ENCODE measurements at places on chromosomes 3 and 15.

- DNase-seq: no peak
These were observed 357.1 kb upstream of the CFAP20DC start for GRCh38 chr3:59406943-59407342.

DNA sequence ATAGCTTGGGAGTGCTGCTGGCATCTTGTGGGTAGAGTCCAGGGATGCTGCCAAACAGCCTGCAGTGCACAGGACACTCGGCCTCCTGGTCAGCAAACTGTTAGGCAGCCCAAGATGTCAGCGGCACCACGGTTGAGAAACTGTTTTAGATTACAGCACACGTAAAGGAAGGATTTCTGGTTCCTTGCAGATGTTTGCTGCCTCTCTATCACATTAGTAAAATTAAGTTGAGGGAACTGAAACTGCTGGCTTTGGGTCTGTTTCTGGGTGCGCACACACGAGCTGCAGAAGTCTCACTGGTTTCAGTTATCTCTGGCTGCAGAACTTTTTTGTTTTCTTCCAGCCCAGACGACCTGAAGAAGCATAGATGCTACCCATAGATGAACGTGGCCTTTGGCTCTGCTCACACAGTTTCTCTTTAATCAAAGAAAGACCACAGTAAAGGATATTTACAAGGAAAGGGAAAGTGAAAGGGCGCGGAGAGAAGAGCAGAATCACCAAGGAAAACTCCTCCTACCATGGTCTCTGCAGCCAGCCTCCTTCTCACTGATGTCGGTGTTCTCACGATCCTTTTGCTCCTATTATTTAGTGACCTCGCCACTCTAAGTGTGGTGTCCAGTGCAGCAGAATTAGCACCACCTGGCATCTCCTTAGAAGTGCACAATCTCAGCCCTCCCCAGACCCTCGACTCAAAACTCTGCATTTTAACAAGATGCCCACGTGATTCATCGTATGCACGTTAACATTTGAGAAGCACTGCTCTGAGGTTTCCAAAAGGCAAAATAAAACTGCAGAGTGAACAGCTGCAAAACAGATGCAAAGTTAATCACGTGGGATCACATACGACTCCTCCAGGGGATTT, 50.6 kb upstream of the AKAP13 start:
- DNase-seq: no peak

DNA sequence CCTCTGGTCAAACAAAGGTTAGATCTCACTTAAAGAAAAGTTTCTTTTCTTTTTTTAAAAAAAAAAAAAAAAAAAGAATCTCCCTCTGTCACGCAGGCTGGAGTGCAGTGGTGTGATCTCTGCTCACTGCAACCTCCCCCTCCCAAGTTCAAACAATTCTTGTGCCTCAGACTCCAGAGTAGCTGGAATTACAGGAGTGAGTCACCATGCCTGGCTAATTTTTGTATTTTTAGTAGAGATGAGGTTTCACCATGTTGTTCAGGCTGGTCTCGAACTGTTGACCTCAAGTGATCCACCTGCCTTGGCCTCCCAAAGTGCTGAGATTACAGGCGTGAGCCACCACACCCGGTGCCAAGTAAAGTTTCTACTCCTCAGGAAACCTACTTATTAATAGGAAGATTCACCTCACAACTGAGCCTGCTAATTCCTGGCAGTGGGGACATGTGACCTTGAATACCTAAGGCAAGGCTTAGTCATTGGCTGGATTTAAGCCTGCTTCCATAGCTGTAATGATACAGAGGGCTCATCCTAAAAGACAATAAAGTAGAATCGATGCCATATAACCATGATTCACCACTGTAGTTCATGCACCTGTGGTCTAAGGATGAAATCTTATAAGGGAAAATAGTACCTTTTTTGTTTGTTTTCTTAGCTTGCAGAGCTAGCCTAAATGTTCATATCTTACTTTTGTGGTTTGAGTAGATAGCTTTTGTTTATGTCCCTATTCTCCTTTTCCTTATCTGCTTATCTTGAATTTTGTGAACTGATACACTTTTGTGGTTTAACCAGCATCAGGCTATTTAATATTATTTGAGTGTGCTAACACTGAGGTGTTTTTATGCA, 24.8 kb upstream of the RBMS3 start:
- no peak for DNase-seq

- DNase-seq: no peak
These were observed 11.4 kb upstream of the CAND2 start for GRCh38 chr3:12785096-12785495.

DNA sequence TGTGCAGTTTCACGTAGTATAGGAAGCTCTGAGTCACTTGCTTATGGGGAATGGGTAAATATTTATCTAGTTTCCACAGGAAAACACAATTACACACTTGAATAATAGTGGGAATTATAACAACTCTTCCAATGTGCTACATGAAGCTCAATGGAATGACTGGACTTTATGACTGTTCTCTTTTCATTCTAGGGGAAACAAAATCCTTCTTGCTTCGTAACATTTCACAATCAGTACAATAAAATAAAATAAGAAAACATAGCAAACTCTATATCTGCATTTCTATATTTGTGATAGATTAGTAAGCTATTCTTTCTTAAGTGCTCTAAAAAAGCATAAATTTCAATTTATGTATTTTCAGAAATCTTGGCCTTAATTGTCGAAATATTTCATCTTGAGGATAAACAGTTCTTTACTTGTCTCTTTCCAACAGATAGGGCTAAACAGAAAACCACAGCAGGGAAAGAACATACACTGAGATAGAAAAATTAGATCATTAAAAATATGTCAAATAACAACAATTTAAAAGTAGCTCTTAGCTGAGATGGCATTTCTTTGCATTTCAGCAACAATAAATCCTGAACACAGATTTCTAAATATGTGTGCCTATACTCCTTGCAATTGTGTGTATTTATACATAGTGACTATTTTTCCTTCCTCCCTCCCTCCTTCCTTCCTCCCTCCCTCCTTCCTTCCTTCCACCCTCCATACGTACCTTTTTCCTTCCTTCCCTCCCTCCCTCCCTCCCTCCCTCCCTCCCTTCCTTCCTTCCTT, 395.5 kb upstream of the KCNMB2 start:
- no peak for DNase-seq

GRCh38 chr3:117927825-117928224, 1106.8 kb downstream of the IGSF11 start:
- no peak for DNase-seq

DNA sequence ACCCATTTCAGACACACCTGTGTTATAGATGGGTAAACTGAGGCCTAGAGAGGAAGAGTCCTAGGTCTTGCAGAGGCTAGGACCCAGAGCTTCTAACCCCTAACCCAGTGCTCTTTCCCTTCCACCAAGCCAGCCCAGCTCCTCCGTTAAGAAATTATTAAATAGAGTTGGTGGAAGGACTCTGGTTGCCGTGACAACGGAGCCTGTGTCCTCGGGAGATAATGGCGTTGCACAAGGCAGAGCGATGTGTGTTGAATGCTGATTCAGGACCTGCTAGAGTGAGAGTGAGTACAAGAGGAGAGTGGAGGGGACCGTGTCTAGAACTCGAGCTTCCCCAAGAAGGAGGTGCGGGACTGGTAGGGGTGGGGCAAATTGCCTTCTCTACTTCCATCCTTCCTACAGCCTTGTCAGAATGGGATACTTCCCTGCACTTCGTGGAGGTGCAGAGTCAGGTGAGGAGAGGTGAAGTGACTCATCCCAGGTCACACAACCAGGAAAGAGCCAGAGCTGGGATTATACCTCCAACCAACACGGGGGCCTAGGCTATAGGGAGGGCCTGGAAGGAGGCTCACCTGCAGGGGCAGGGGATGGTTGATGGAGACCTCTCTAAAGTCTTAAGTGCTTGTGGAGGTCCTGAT, 8.6 kb downstream of the SLC6A1 start:
- DNase-seq: no peak

GRCh38 chr3:4821975-4822374, 157.3 kb upstream of the BHLHE40 start:
- no peak for DNase-seq

GRCh38 chr3:190443257-190443656, 6.4 kb downstream of the TMEM207 start:
- DNase-seq: no peak

DNA sequence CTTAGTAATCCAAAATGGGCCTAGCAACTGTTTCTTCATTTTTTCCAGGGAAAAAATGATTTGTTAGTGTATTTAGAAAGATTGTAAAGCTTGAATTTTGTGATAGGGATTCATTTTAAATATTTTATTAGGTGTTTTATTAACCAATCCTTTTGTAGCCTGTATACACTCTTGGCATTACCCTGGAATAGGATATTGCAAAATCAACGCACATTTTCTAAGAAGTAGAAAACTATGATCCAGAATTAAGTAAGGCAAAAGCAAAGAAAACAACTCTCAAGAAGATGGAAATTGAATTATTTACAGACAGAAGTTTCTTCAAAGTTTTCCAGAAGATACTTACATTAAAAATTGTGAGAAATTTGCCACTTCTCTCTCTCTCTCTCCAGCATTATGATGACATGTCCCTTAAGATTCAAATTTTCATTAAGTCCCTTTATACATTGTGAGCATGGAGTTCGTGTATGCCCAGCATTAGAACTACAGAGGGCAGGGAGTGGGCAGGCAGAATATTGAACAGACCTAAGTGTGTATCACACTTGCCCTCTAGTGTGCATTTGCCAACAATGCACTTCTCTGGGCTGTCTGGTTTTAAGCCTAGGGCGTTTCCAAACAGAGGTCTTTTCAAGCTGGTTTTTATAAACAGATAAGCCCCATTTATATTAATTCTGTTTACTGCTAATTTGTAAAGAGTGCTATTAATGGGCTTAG, 28.5 kb upstream of the CMSS1 start:
- DNase-seq: no peak

- no peak for DNase-seq
These were observed 241.9 kb upstream of the TOPAZ1 start for GRCh38 chr3:43999728-44000319.

GRCh38 chr3:196707566-196707965, 4.5 kb downstream of the CEP19 start:
- DNase-seq: no peak

Data from cardiac septum (tissue), 1 donor.